Activated naive CD8-positive, alpha-beta T cell treated with anti-CD3 and anti-CD28 coated beads for 36 hours (primary cell): ENCODE measurements at places on chromosomes 16 and 17. TPM values are rescaled to one million over a fixed set of nuclear protein-coding genes. Genes with fewer than 3 reads are reported as not detected.

CPHXL2 gene
- not detected for total RNA-seq

CCDC154 gene
- 1.3 TPM for total RNA-seq

UMOD gene
- total RNA-seq = not detected

BICDL2 gene
- total RNA-seq = 0.56 TPM

TPSB2 gene
- not detected for total RNA-seq

DNA sequence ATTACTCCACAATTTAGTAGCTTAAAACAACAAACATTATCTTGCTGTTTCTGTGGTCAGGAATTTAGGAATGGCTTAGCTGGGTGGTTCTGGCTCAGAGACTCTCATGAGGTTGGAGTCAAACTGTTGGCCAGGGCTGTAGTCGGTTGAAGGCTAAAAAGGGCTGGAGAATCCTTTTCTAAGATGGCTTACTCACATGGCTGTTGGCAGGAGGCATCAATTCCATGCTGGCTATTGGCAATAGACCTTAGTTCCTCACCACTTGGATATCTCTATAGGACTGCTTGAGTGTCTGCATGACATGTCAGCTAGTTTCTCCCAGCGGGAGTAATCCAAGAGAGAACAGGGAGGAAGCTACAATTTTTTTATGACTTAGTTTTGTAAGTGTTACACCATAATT lies 6.6 kb upstream of the EFCAB13 start:
- no peak for DNase-seq

GRCh38 chr17:57468932-57469775 lies 212.8 kb downstream of the MSI2 start:
- DNase-seq = no peak

DNA sequence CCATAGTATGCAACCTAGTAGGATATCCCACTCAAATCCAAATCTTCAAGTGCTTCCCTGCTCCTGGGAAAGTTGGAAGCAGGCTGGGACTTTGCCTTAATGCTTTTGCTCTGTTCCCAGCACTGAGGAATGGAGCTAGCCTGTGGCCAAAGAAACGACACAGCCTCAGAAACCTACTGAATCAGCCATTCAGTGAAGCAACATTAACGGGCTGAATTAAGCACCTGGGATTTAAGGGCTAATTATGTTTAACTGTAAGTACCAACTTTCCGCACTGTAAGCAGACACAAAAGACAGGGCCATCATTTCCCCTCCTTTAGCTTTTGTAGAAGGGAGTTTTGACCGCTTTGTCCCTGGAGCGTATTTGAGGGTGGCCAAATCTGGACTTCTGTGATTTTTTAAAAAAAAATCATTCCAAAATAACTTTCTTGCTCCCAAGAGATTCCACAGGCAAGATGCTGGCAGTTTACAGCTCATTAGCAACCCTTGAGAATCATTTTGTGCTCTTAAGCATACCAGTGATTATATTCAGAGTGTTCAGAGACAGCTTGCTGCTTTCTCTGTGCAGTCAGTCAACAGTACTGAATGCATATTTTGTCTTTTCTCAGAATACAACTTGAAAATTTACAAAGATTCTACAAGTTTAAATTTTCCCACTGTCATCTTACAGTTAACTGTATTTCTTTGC lies 17.6 kb upstream of the NOL11 start:
- no peak for DNase-seq

DNA sequence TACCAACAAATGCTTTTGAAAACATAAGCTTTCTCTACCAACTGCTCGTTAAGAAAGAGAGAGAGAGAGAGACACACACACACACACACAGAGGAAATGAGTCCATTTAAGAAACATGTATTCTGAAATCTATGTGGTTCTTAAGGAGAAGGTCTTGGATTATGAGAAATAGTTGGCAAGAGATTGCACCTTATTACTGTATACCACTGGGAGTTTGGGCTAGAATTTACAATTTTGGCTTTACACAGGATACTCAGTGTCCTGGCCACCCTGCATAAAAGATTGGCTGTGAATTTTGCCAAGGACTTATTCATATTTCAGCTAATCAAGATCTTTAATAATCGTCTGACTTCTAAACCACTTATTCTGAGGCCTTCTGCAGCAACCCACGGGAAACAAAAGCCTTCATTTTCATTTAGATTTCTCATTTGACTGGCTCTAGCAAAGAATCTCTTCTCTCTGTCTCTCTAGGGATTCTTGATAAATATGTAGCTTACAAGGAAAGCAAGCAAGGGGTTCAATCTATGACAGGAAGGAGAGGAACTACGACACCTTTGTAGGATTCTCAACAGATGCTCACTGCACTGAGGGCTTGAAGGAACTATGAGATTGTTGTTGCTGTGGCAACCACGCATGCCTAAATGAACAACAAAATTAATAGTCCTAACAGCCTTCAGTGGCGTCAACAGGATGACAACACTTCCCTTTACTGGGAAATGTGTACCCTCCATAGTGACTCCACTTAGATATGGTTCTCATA lies 75.3 kb upstream of the GNAO1 start:
- DNase-seq = no peak

GRCh38 chr16:82203198-82203597 lies 33.2 kb upstream of the MPHOSPH6 start:
- no peak for DNase-seq

- DNase-seq = no peak
These were observed 59.9 kb upstream of the ATF7IP2 start for GRCh38 chr16:10325783-10326543.

GRCh38 chr17:39238311-39238972 lies 12.7 kb upstream of the STAC2 start:
- peak; percentile 66 for DNase-seq

DNA sequence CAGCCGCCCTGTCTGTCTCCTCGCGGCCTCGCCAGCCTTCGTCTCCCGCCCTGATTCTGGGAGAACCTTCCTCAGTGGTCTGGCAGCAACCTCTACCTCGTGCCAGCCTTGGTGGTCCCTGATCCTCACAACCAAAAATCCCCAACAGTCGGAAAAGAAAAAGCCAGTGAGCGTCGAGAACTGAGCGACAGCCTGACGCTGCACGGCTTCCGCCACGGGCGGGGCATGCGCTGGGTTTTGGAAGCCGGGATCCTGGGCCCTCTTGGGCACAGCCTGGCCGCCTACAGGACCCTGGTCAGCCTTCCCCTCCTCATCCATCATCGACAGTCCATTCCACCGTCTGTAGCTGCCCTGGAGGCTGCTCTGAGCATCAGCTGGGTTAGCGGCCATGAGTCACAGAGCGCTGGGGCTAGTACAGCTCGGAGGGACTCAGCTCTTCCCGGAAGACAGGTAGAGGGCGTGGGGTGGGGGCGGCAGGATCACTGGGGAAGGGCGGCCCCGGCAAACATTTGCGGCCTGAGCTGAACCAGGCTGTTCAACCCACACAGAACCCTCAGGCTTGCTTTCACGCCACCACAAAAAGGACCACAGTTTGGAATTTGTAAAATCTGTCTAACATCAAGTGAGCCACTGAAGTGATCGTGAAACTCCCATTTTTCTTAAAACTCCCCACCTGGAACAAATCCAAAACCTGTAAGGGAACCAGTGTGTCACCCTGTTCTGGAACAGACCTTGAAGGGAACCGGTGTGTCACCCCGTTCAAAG lies 55.4 kb upstream of the DOC2B start:
- DNase-seq = no peak

GRCh38 chr17:8918807-8919465 lies 46.6 kb downstream of the PIK3R5 start:
- no peak for DNase-seq
